ENCODE measurements at places on chromosomes 7 and 10.

DNA sequence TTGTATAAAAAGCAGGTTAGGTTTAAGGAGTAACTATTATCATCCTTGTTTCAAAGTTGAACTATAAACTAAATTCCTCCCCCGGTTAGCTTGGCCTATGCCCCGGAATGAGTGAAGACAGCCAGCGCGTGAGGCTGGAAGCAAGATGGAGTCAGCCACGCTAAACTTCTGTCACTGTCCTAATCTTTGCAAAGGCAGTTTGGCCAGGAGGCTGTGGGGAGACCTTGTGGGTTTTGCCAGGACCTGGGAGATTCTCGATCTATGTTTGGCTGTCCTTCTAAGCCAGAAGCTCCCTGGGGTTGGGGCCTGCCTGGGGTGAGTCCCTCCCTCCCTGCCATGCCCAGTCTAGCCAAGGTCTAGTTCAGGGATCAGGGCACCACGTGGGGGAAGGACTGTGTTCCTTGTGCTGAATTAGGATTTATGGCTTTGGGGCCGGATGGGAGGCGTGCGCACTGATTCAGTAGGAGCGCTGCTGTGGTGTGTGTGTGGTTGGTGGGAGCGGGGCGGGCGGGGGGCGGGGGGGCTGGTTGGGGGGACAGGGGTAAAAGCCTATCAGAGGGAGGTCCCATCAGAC is 871 bp upstream of the GTF2IRD1 start:
- DNase-seq, result peak; percentile 89

DNA sequence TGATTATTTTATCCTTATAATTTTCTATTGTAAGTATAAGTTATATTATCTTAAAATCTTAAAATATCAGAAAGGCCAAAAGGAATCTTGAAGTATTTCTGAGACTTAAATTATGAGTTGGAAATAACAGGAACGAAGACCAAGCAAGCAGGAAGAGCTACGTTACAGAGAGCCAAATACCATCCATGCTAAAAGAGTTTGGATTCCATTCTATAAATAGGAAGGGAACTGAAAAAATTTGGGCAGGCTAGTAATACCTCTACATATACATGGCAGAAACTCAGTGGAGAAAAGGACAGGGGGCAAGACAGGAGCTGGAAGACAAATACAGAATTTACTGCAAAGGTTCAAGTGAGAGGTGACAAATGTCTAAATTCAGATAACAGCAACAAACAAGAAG is 16.7 kb downstream of the ITGB1 start:
- DNase-seq, result no peak

- no peak for DNase-seq
These were observed 10.1 kb downstream of the GDF2 start for GRCh38 chr10:47332371-47332770.

- no peak for DNase-seq
These were observed 3.2 kb downstream of the PARP12 start for GRCh38 chr7:140059273-140060242.

- no peak for DNase-seq
These were observed 64.6 kb upstream of the ELN start for GRCh38 chr7:73963252-73963822.

- no peak for DNase-seq
These were observed 54.5 kb upstream of the COL13A1 start for GRCh38 chr10:69747179-69747578.

GRCh38 chr10:23496727-23497126 is 57.9 kb downstream of the OTUD1 start:
- DNase-seq, result no peak

- DNase-seq, result no peak
These were observed 60.0 kb upstream of the ORC5 start for GRCh38 chr7:104267701-104268368.

DNA sequence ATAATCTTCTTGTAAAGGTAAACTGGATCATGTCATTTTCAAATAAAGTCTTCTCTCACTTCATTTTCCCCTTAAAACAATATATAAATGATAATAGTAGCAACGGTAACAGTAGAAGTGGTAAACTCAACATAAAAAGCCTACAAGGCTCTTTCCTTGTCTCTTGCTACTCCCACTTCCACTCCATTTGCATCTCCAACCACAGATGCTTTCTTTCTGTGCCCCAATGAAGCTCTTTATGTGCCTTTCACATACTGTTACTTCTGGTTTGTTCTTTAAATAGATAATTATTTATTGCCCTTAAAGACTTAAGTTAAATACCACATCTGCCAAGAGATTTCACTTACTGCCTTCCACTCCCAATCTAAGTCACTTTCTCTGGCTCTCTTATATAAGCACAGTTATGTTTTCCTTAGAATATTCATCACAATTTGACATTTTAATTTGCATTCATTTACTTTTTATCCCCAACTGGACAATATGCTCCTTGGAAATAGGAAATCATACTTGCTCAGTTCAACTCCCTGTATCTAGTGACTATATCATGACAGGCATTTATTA is 149.9 kb downstream of the CRPPA start:
- no peak for DNase-seq

GRCh38 chr10:11551916-11552602 is 59.4 kb downstream of the USP6NL start:
- DNase-seq, result no peak

- no peak for DNase-seq
These were observed 49.4 kb downstream of the HK1 start for GRCh38 chr10:69327463-69328379.

DNA sequence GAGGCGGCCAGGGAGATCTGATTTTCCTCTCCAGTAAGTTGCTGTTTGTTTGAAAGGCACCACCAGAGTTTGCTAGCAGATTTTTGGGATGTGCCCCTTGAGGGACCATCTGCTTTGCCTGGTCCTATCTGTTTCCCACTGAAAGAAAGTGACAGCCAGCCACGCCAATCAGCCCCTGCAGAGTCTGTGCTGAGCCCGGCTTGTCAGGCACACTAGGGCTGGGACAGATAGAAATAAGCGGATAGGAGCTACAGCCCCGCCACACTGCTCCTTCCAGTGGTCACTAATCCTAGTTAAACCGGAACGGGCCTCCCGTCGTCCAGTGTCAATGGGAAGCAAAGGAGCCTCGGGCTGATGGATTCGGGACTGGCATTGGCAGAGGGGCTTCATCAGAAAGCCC is 161.9 kb upstream of the PRR15 start:
- peak; percentile 88 for DNase-seq

DNA sequence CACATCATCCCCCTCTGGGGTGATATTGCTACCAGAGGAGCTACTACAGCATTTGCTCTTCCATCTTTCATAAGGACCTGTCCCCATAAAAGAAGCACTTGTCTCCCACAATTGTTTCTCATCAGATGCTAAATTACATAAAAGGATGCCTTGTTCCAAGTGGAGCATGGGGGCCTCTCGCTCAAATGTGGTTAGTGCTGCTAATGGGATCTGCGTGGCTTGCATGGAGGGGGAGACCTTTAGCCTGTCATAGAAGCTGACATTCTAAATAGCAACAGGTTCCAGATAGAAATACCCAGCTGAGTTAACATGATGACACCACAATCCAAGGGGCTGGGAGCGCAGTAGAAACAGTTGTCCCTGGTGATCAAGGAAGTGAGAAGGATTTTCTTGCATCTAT is 257.9 kb downstream of the SFMBT2 start:
- no peak for DNase-seq
